ENCODE measurements at places on chromosomes 2 and 18.
A peak's percentile ranks its signal among the peaks of the same experiment; 100 is the strongest.

GRCh38 chr2:242013771-242014170, 144.2 kb downstream of the RTP5 start:
- no peak for DNase-seq

GRCh38 chr2:215839816-215840215, 173.5 kb downstream of the MREG start:
- DNase-seq = no peak

- no peak for DNase-seq
Measured at GRCh38 chr18:2919600-2919999, 72.8 kb downstream of the EMILIN2 start.

DNA sequence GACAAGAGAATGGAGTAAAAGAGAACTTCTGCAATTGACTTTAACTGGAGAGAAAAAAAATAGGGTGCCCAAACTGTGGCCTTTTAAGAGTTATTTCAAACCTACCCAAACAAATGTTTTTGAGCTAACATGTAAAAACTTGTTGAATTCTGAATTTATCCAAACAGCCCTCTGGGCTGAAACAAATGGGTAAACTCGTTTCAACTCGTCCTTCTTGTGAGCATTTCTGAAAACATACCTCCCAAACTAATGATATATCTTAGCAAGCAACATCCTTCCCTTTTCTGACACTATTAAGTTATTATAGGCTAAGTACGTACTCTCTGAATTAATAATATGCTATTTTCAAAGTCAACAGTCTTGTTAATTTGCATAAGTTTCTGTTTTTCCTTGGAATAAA, 793.0 kb upstream of the ACVR2A start:
- DNase-seq = no peak

- peak; percentile 65 for DNase-seq
Measured at GRCh38 chr2:181374781-181375675, 82.2 kb upstream of the ITGA4 start.

- DNase-seq = no peak
Measured at GRCh38 chr2:239905306-239905705, 119.8 kb downstream of the NDUFA10 start.

All from AG20443 (cell line).